Activated T-cell treated with anti-CD3 and anti-CD28 coated beads for 4 hours (primary cell): ENCODE measurements at places on chromosomes 1 and 21.

DNA sequence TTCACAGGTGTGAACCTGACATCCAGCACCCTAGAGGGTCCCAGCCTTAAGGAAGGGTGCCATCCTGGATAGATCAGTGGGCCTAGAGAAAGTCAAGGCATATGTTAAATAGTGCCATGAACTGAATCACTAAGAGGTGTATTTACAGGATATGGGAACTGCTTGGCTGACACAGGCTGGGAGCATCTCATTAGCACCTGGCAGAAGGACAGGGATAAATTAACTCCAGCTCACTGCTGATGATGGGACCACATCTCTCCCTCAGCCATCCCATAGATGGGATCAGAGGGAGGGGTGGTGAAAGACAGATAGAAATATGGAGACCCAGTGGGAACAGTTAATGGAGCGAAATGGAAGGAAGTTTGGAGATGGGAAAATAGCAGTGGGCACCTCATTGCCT is 122.0 kb downstream of the IGSF21 start:
- no peak for DNase-seq

DNA sequence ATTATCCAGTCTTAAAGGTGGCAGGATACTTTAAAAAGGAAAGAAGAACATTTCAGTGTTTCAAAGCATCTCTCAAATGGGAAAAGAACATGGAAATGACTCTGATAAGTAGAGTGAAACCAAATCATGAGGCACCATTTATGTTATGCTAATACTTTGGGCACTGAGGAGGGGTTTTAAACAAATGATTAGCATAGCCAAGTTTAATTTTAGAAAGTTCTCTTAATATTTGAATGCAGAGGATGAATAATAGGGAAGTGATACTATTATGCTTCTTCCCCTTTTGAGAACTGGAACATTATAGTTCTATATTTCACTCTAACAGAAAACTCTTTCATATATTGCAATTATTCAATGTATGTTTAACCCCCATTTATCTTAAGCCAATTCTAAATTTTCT is 1181.9 kb upstream of the PRMT6 start:
- no peak for DNase-seq

DNA sequence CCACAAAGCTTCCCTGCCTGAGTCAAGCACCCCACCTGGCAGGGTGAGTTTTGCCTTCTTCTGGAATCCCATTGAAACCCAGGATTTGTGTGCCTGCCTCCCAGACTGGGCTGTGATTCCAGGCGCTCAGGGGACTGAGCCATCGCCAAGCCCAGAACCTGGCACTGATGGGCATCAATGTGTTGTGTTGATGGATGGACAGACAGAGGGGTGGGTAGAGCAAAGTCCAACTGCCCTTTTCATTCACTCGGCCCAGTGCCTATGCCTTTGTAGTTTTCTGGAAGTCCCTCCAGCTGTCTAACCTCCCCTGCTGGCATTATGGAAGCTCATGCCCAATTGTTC is 66.0 kb upstream of the LAPTM5 start:
- DNase-seq, result no peak

DNA sequence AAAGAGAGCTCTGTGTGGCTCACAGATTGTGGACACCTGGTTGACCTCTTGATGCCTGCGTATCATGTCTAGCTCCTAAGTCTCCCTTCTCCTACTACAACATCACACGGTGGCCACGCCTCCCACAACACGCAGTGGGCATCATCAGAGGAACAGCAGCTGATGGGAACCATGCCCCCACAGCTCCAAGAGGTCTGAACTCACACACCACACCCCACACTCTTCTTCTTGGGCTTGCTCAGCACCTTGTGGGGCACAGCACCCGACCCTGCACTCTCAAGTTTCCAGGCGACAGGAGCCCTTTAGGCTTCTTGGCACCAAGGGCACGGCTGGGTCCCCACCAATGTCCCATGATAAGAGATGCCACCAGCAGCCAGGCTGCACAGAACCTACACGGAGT is 18.8 kb upstream of the CDCP2 start:
- no peak for DNase-seq

DNA sequence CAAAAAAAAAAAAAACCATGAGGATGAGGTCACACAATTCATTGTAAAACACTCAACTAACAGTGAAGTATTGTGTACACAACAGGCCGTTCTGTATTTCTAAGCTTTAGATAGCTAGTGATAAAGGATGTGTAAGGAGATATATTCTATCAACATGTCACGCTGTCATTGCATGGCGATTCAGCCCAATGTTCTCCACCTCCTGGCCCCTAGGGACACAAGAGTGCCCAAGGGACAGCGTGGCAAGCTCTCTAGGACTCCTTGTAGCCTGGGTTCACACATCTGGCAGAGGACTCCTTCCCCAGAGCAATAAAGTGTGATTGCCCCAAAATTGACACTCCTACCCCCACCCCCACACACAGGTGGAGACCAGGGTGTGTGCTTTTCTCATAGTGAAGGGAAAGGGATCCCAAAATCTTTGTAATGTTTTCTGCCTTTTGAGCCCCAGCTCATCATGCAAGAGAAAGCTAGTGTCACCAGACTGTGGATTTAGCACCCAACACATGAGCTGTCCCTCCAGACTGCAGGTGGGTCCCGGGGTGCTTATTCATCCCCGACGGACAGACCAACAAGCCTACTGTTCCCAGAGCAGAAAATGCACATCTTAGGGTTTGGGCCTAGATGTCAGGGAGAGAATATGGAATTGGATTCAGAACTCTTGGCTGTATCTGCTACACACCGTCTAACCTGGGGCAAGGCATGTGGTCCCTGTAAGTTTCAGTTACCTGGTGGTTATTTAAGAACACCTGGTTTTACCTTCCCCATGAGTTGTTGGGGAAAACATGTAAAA is 11.5 kb downstream of the TMPRSS3 start:
- DNase-seq, result no peak

DNA sequence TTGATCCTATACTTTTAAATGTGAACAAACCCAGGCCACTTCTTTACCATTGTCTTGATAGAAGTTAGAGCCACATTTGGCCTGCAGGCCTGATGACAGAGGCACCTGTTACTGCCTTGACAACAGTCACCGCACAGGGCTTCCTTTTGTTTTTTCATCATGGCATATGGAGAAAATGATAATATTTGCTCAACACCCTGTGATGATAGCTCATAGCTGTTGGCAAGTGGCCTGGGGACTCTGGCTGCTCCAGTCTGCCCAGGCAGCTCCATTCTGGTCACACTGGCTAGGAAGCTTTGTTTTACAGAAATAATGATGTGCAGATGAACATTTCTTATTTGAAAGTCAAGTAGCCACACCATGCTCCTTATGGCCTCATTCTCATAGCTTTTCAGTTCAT is 89.6 kb upstream of the GPR88 start:
- no peak for DNase-seq

GRCh38 chr1:39992888-39993287 is 37.9 kb downstream of the MFSD2A start:
- DNase-seq, result no peak

DNA sequence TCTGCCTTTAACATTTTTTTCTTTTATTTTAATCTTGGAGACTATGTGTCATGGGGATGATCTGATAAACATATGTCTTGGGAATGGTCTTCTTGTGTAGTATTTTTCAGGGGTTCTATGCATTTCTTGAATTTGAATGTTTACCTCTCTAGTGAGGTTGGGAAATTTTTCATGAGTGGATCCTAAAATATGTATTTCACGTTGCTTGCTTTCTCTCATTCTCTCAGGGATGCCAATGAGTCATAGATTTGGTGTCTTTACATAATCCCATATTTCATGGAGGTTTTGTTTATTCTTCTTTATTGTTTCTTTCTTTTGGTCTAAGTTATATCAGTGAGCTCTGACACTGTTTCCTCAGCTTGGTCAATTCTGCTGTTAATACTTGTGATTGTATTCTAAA is 1237.2 kb downstream of the PLA2G4A start:
- DNase-seq, result no peak

- peak; percentile 6 for DNase-seq
These were observed 4.9 kb upstream of the NPL start for GRCh38 chr1:182784556-182785171.

DNA sequence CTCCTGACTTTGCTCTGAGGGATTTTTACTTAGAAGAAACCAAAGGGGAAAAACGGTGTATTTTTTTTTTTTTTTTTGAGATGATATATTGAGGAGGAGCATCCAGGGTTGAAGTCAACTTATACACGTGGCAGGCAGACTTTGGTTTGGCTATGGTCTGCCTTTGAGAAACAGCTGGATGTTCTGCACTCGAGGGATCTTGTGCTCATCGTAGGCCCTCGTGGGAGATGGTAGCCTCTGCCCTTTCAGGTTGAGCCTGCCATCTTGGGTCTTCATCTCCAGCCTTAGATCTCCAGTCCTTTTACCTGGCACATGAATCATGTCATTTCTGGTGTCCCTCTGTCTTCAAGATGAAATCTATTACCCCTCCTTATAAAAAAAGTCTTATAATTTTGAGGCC is 67.1 kb upstream of the UBE2U start:
- DNase-seq, result no peak

DNA sequence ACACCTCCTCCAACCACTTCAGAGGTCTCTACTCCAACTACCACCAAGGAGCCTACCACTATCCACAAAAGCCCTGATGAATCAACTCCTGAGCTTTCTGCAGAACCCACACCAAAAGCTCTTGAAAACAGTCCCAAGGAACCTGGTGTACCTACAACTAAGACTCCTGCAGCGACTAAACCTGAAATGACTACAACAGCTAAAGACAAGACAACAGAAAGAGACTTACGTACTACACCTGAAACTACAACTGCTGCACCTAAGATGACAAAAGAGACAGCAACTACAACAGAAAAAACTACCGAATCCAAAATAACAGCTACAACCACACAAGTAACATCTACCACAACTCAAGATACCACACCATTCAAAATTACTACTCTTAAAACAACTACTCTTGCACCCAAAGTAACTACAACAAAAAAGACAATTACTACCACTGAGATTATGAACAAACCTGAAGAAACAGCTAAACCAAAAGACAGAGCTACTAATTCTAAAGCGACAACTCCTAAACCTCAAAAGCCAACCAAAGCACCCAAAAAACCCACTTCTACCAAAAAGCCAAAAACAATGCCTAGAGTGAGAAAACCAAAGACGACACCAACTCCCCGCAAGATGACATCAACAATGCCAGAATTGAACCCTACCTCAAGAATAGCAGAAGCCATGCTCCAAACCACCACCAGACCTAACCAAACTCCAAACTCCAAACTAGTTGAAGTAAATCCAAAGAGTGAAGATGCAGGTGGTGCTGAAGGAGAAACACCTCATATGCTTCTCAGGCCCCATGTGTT is 66.6 kb downstream of the TPR start:
- DNase-seq, result no peak

- DNase-seq, result no peak
These were observed 42.7 kb downstream of the YARS1 start for GRCh38 chr1:32774464-32774808.

DNA sequence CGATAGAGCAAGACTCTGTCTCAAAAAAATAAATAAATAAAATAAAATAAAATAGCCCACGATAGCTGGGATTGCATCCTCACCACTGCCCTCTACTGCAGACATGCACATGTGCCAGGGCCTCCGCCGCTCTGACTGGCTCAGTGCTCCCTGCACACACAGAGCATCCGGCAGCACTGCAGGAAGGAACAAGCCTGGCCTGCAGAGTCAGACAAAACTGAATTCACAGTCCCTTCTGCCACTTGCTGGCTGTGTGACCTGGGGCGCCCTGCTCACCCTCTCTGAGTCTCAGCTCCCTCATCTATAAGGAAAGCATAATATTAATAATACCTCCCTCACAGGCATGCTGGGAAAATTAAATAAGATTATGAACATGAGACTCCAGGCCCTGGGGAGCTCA is 35.4 kb downstream of the CSMD2 start:
- DNase-seq, result no peak

GRCh38 chr1:114263343-114263742 is 109.7 kb upstream of the SYT6 start:
- DNase-seq, result no peak

DNA sequence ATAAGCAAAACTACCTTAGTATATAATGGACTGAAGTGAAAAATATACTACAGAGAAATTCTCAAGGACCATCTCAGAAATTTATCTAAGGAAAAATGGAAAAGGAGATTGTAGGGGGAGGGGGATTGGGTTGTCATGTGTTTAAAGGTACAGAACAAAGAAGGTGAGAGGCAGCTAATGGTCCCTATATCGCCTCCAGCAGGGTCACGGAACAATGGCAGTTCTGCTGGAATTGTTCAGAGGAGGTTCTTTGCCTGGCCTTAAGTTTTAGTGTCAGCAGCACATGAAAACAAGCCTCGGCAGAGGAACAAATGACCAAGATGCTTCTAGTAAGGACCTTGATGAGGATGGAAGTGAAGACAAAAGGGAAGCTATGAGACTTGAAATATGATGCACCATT is 42.0 kb upstream of the RGS2 start:
- DNase-seq, result no peak

- DNase-seq, result no peak
These were observed 153.1 kb upstream of the LRRC7 start for GRCh38 chr1:69414574-69414973.

GRCh38 chr1:227777156-227777555 is 38.3 kb upstream of the PRSS38 start:
- no peak for DNase-seq

DNA sequence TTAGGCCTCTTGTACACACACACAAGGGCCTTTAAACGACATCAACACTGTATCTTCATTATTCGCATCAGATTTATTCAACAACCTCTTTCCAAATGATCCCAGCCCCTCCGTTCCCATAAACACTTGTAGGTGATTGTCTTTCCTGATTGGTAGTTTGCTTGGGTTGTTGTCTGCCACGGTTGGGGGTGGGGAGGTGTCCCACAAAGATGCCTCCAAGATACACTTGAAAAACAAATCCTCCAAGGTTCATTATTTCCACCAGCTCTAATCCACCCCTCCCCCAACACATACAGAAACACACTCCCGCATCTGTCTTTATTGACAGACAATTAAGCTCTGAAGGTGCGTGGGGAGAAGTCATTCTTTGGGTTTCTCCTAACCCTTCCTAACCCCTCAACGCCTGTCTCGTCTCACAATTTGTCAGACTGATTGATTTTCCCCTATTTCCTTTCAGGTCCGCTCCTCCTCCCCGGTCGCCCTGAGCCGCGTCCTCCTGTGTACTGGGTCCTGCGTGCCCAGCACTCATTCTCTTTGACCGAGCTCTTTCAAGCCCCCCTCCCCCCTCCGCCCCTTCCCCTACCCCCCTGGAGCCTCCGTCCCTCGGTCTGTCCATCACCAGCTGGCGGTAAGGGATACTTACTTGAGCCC is 1.4 kb downstream of the WDR26 start:
- no peak for DNase-seq

GRCh38 chr1:32716312-32717148 is 14.0 kb upstream of the SYNC start:
- no peak for DNase-seq
